Stimulated activated CD8-positive, alpha-beta memory T cell treated with anti-CD3 and anti-CD28 coated beads, Interleukin-15, amount 100 ng/mL, for 4 hours (primary cell): ENCODE measurements at places on chromosomes 3 and 15.
A peak's percentile ranks its signal among the peaks of the same experiment; 100 is the strongest.

DNA sequence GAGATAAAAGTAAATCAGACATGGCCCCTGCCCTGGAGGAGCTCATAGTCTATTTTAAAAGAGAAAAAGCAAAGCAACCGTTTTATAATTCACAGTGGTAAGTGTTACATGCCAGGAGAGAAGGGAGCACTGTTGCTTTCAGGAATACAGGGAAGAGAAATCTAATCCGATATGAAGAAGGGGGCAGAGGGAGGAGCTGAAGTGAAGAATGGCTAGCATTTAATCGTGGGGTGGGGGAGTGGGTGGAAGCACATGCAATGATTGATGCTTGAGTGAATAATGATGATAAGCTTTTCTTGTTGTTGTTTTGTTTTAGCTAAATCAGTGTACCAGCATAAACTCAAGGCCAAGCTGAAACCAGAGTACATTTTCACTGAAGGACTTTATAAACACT lies 629.5 kb downstream of the MAGI1 start:
- no peak for DNase-seq

- no peak for DNase-seq
Observed at GRCh38 chr3:10145685-10146084, 4.1 kb downstream of the VHL start.

DNA sequence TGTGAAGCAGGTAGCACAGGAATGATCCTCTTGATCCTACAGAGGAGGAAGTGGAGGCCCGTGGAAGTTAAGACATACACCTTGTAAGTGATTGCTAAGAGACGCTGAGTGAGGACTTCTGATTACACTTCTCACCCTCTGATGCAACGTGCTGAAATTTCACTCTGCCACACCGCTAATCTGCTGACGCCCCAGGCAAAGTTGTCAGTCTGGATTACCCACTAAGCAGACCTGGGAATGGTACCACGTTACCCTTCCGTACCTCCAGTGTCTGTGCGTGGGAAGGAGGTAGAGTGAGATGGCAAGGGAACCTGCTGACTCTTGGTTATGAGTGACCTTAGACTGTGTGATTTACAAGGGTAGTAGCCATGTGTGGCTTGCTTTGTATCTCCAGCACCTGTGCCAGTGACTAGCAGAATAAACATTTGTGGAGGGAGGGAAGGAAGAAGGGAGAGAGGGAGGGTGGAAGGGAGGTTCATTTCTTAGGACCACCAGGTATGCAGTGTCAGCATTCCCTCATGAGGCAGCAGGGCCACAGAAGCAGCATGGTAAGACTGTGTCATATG lies 115.0 kb downstream of the ALDH1A2 start:
- no peak for DNase-seq

DNA sequence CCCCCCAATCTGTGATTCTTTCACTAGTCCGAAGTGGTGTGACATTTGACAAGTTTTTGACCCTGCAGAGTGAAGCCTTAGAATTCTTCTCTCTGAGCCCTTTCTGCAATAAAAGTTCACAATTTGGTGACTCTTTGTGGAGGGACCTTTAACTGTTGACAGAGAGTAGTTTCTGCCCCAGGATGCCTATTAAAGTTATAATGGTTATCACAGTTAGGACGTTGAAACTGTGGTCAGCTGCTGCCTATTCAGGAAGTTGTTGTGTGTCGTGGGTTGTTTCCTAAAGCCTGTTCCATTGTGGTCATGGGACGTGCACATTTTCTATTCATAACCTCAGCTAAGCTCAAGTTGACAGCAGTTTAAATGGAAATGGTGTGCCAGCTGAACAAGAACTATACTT lies 274.5 kb downstream of the NEK10 start:
- no peak for DNase-seq

DNA sequence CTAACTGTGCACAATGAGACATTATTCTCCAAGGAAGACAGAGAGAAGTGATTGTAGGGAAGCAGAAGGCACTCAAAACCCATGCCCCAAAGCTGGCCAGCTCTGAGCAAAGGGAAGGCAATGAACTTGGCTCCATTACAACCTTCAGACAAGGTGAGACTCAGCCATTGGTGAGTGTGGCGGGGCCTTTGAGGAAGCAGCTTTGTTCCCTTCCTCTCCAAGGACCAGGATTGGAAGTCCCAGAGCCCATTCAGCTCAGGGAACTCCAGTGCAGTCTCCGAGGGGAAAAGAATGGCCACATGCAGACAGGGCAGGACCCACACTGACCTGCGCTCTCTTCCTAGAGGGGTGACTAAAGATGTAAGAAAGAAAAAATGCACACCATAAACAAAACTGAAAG lies 23.1 kb downstream of the HEG1 start:
- no peak for DNase-seq

- no peak for DNase-seq
Observed at GRCh38 chr3:143360244-143360643, 240.7 kb downstream of the CHST2 start.

GRCh38 chr3:184541886-184542562 lies 19.6 kb upstream of the EPHB3 start:
- DNase-seq: no peak

- DNase-seq: no peak
Observed at GRCh38 chr15:88513195-88513594, 33.3 kb downstream of the DET1 start.

DNA sequence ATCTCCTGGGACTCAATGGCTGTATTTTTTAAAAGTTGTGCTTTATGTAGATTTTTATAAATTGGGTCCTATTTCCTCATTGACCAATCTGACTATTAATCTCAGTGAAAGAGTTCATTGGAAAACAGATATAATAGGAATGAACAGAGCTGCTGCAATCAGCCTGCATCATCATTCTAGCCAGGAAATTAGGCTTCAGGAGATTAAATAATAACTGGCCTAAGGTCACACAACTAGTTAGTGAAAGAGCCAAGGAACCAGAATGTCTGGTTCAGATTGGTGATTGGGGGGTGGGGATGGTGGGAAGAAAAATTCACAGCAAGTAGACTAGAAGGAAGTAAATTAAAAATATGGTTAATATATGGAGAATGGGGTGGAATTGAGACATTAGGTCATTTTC lies 180.9 kb upstream of the ROPN1 start:
- no peak for DNase-seq

GRCh38 chr3:171825222-171825828 lies 15.0 kb upstream of the PLD1 start:
- no peak for DNase-seq

DNA sequence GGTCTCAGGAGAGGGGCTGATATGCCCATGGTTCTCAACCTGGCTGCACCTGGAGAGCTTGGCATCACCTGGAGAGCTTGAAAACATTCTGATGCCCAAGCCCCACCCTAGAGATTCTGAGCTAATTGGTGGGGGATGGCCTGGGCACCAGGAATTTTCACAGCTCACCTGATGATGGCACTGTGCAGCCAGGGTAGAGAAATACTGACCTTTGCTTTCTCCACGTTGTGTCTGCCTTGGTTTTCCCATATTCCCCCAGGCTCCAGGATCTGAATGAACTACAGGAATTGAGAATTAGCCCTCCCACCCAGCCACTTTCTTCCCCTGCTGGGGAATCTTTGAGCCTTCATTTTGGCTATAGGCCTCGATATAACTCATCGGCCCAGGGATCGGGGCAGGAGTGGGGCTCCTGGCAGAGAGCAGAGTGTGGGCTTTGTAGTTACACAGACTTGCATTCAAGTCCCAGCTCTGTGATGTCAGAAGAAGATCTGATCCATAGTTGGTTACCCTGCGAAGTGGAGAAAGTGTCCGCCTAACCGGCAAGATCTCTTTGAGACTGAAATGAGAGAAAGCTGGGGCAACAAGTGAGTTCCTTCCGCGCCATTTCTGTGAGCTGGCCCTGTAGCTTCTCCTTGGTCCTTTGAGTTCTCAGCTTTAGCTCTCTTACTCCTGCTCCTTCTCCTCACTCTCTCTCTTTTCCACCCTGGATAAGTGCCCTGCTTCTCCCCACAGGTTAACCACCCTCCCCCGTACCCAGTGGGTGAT lies 33.1 kb upstream of the UBE2Q2 start:
- no peak for DNase-seq

- DNase-seq: peak; percentile 22
Observed at GRCh38 chr3:170222647-170223541, 670 bp downstream of the PRKCI start.
